ENCODE measurements at places on chromosomes 3 and 15.
A peak's percentile ranks its signal among the peaks of the same experiment; 100 is the strongest.

- no peak for DNase-seq
- no peak overlapping the region for H3K27ac ChIP-seq
- H3K36me3 ChIP-seq: no peaks in the 10 kb centered on the region
- H3K4me1 ChIP-seq: no peaks in the 10 kb centered on the region
Measured at GRCh38 chr3:165212580-165212979, 16.4 kb upstream of the SLITRK3 start.

DNA sequence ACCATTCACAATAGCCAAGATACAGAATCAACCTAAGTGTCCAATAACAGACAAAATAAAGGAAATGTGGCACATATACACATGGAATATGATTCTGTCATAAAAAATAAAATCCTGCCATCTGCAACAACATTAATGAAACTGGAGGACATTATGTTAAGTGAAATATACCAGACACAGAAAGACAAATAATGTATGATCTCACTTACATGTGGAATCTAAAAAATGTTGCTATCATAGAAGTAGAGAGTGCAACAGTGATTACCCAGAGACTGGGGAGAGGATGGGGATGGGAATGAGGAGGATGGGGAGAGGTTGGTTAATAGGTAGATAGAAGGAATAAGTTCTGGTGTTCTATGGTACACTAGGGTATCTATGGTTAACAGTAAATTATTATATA, 28.7 kb downstream of the MRPL3 start:
- no peak overlapping the region for H3K4me3 ChIP-seq
- no peaks in the 10 kb centered on the region for H3K27me3 ChIP-seq
- no peak for DNase-seq
- H3K27ac ChIP-seq: no peak overlapping the region
- H3K36me3 ChIP-seq: peaks cover 12% of the 10 kb centered on the region
- H3K4me1 ChIP-seq: no peaks in the 10 kb centered on the region

DNA sequence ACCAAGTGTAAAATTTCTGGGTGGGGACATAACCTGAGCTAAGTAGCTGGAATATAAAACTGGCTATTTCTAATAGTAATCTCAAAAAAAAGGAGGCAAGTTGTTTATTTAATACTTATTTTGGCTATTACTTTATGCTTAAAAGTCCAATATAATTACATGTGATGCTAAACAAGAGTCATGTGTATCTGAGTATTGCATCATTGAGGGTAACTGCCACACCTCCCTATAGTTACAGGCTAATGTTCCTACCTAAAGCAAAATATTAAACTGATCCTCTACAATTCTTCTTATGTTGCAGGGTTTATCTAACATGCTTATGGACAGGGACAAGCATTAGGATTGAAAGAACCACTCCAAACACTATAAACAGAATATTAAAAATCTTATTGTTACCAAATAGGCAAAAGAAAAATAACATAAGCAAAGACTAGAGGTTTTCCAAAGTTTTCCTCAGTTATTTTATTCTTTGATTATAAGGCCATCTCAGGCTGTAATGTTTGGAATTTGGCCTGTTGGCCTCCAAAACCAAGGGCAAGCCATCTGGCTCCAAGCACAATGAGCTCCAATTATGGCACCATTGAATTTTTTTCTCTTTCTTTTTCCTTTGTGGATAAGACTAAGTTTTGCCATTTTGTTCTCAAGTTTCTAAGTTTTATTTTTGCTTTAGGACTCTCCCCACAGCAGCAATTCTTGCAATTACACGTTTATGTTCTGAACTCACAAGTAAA, 75.8 kb upstream of the ABI3BP start:
- DNase-seq: no peak
- no peak overlapping the region for H3K27ac ChIP-seq
- H3K36me3 ChIP-seq: no peaks in the 10 kb centered on the region

- H3K27ac ChIP-seq: no peak overlapping the region
- DNase-seq: no peak
- no peaks in the 10 kb centered on the region for H3K4me1 ChIP-seq
- no peaks in the 10 kb centered on the region for H3K27me3 ChIP-seq
Measured at GRCh38 chr15:92634671-92635201, 20.8 kb downstream of the FAM174B start.

- H3K4me1 ChIP-seq: no peaks in the 10 kb centered on the region
- H3K27me3 ChIP-seq: no peaks in the 10 kb centered on the region
- H3K36me3 ChIP-seq: no peaks in the 10 kb centered on the region
- H3K4me3 ChIP-seq: no peak overlapping the region
- H3K27ac ChIP-seq: no peak overlapping the region
Measured at GRCh38 chr3:48400824-48401433, 28.9 kb downstream of the FBXW12 start.

GRCh38 chr3:55245351-55245750, 241.8 kb downstream of the WNT5A start:
- H3K4me3 ChIP-seq: no peak overlapping the region
- no peak for DNase-seq
- H3K4me1 ChIP-seq: no peaks in the 10 kb centered on the region
- no peaks in the 10 kb centered on the region for H3K27me3 ChIP-seq

GRCh38 chr3:158785972-158786371, 15.9 kb upstream of the MFSD1 start:
- no peak overlapping the region for H3K4me3 ChIP-seq
- H3K27me3 ChIP-seq: no peaks in the 10 kb centered on the region
- H3K36me3 ChIP-seq: no peaks in the 10 kb centered on the region
- DNase-seq: no peak
- no peaks in the 10 kb centered on the region for H3K4me1 ChIP-seq

- H3K36me3 ChIP-seq: no peaks in the 10 kb centered on the region
- no peak overlapping the region for H3K4me3 ChIP-seq
- DNase-seq: no peak
- no peaks in the 10 kb centered on the region for H3K4me1 ChIP-seq
- peaks cover 4% of the 10 kb centered on the region for H3K27me3 ChIP-seq
Measured at GRCh38 chr15:29596266-29596665, 226.0 kb downstream of the TJP1 start.

DNA sequence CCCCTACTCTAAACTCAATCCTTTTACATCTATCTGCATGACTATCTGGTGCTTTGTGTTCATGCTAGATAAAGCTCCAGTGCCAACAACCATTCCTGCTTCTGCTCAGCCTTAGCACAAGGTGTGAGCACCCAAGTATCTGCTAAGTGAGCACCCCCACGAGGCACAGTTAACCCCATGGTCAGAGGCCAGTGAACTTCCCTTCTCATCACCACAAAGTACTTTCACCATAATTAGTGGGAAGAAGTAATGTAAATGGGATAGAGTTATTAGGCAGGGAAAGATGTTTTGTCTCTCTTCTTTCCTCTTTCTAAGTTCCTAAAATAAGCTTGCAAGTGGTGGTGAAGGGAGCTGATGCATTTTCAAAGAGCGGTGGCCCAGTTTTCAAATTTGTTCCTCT, 96.4 kb downstream of the ANO10 start:
- no peaks in the 10 kb centered on the region for H3K36me3 ChIP-seq
- no peak overlapping the region for H3K4me3 ChIP-seq
- no peaks in the 10 kb centered on the region for H3K4me1 ChIP-seq
- no peak overlapping the region for H3K27ac ChIP-seq

GRCh38 chr3:84096188-84096587, 862.6 kb upstream of the CADM2 start:
- H3K36me3 ChIP-seq: no peaks in the 10 kb centered on the region
- no peak for DNase-seq
- no peak overlapping the region for H3K4me3 ChIP-seq
- H3K27me3 ChIP-seq: no peaks in the 10 kb centered on the region
- H3K4me1 ChIP-seq: no peaks in the 10 kb centered on the region

GRCh38 chr15:33963831-33964664, 4.2 kb upstream of the CHRM5 start:
- DNase-seq: no peak
- no peak overlapping the region for H3K4me3 ChIP-seq
- H3K4me1 ChIP-seq: no peaks in the 10 kb centered on the region
- H3K36me3 ChIP-seq: no peaks in the 10 kb centered on the region

GRCh38 chr15:85414495-85414894, 34.1 kb downstream of the AKAP13 start:
- H3K36me3 ChIP-seq: no peaks in the 10 kb centered on the region
- peaks cover 10% of the 10 kb centered on the region for H3K4me1 ChIP-seq
- peak overlapping the region; percentile 29 for H3K27ac ChIP-seq
- no peaks in the 10 kb centered on the region for H3K27me3 ChIP-seq
- H3K4me3 ChIP-seq: no peak overlapping the region

- no peaks in the 10 kb centered on the region for H3K27me3 ChIP-seq
- DNase-seq: no peak
- no peak overlapping the region for H3K4me3 ChIP-seq
- no peaks in the 10 kb centered on the region for H3K36me3 ChIP-seq
- no peak overlapping the region for H3K27ac ChIP-seq
Measured at GRCh38 chr3:175869404-175869803, 1010.3 kb downstream of the NAALADL2 start.

DNA sequence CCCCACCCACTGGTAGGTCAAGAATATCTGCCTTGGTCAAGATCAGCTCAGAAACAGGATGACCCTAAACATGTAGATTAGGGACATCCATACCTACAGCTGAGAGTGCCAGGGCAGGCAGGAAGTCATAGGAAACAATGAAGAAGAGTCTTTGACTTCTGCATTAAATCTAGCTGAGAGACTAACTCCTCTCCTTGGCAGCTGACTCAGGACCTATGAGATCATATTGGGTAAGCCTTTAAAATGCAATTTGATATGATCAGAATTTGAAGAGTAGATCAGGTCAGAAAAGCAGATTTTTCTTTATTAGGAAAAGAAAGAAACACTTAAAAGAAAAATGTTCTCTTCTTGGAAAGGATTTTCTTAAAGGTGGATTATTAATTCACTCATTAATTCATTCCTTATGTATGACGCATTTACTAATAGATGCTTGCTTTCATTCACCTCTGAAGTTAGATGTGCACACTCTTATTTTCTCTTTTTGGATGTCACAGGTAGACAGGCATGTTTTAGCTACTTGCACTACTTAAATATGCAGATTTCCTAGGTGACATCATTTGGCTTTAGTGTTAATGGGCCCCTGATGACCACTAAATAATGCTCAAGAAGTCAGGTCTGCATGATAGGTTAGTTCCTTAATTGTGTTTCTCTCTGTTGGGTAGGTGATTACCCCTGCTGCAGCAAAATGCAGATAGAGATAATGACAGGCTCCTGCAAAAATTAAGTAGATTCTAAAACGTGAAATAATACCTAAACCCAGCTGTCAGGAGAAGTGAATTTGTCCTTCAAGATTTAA, 35.7 kb upstream of the GSK3B start:
- no peaks in the 10 kb centered on the region for H3K27me3 ChIP-seq
- H3K27ac ChIP-seq: no peak overlapping the region
- no peaks in the 10 kb centered on the region for H3K4me1 ChIP-seq
- no peak overlapping the region for H3K4me3 ChIP-seq
- DNase-seq: no peak
- no peaks in the 10 kb centered on the region for H3K36me3 ChIP-seq

DNA sequence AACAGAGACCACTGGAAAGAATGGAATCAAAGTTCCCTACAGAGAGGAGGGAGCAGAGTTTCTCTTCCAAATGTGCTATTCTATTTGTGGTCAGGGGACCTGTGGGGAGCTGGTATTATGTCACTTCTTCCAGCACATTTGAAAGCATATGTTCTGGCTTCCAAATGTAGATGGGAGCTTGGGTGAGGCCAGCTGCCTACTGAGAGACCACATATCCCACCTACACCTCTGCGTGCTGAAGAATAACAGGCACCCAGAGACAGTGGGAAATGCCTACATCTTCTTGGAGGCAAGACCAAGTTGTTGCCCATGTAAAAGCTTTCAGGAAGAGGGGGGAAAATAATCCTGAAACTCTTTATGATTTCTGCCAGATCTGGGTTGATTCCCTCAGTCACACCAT, 286.8 kb upstream of the UMPS start:
- no peaks in the 10 kb centered on the region for H3K4me1 ChIP-seq
- DNase-seq: no peak
- no peaks in the 10 kb centered on the region for H3K27me3 ChIP-seq
- no peak overlapping the region for H3K27ac ChIP-seq

GRCh38 chr3:14227856-14228255, 49.2 kb downstream of the LSM3 start:
- peaks cover 2% of the 10 kb centered on the region for H3K4me1 ChIP-seq
- H3K4me3 ChIP-seq: no peak overlapping the region
- no peak overlapping the region for H3K27ac ChIP-seq
- H3K27me3 ChIP-seq: peaks cover 3% of the 10 kb centered on the region
- no peaks in the 10 kb centered on the region for H3K36me3 ChIP-seq

- H3K27me3 ChIP-seq: no peaks in the 10 kb centered on the region
- no peak overlapping the region for H3K4me3 ChIP-seq
- no peaks in the 10 kb centered on the region for H3K36me3 ChIP-seq
Measured at GRCh38 chr3:14876921-14877333, 58.2 kb downstream of the FGD5 start.

DNA sequence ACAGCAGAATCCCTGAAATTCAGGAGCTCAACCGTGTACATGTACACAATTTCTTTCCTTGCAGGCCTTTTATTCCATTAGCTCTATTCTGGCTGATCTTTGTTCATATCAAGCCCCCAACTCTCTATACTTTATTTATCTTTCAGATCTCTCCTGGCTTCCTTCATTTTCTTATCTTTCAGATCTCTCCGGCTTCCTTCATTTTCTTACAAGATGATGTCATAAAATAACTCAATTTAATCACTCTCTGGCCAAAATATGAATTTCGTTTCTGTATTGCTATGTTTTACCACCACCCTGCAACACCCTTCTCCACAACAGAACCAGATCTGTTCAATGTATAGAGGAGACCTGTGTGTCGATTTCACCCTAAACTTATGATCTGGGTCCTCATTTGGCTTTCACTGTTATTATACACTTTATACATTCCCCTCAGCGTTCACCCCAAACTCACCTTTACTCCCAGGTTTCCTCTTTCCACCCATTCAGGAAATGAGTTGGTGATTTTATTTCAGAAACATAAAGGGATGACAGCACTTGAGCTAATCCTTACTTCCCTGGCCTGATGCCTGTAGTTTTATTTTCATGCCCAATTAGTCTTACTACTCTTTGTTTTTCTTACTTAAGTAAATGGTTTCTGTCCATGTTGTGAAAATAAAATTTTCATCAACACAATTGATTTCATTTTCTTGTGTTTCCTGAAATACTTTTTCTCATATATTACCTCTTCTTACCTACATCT, 195.5 kb downstream of the BCHE start:
- DNase-seq: no peak

- no peak overlapping the region for H3K4me3 ChIP-seq
- H3K27ac ChIP-seq: no peak overlapping the region
- no peak for DNase-seq
Measured at GRCh38 chr3:152511904-152512303, 243.2 kb downstream of the MBNL1 start.

- peaks cover 9% of the 10 kb centered on the region for H3K36me3 ChIP-seq
- H3K4me3 ChIP-seq: no peak overlapping the region
- no peaks in the 10 kb centered on the region for H3K27me3 ChIP-seq
- DNase-seq: no peak
Measured at GRCh38 chr3:128372281-128372680, 94.4 kb downstream of the DNAJB8 start.

- no peaks in the 10 kb centered on the region for H3K36me3 ChIP-seq
- H3K4me3 ChIP-seq: no peak overlapping the region
- no peak overlapping the region for H3K27ac ChIP-seq
- H3K4me1 ChIP-seq: no peaks in the 10 kb centered on the region
- no peak for DNase-seq
- H3K27me3 ChIP-seq: no peaks in the 10 kb centered on the region
Measured at GRCh38 chr3:167166594-167167253, 213.4 kb downstream of the ZBBX start.

- H3K27me3 ChIP-seq: no peaks in the 10 kb centered on the region
- no peak for DNase-seq
- H3K36me3 ChIP-seq: no peaks in the 10 kb centered on the region
- H3K27ac ChIP-seq: no peak overlapping the region
Measured at GRCh38 chr3:65778968-65779367, 259.8 kb downstream of the MAGI1 start.
